Calu3 (cell line): ENCODE measurements at places on chromosomes 4 and X. TPM values are rescaled to one million over a fixed set of nuclear protein-coding genes. Genes with fewer than 3 reads are reported as not detected.

ATP10D gene
- total RNA-seq, result 11.0 and 13.8 TPM in 2 replicates

CC2D2A gene
- total RNA-seq, result 11.8 TPM in 2 replicates

DRP2 gene
- total RNA-seq, result 0.39 and 0.66 TPM in 2 replicates

CLTRN gene
- total RNA-seq, result 35.3 and 61.4 TPM in 2 replicates

DUSP21 gene
- total RNA-seq, result not detected in 2 replicates

CYSLTR1 gene
- not detected in 2 replicates for total RNA-seq

SLC25A5 gene
- 396 and 416 TPM in 2 replicates for total RNA-seq

LAMTOR3 gene
- 19.2 and 21.5 TPM in 2 replicates for total RNA-seq

MUC7 gene
- not detected in 2 replicates for total RNA-seq

DNA sequence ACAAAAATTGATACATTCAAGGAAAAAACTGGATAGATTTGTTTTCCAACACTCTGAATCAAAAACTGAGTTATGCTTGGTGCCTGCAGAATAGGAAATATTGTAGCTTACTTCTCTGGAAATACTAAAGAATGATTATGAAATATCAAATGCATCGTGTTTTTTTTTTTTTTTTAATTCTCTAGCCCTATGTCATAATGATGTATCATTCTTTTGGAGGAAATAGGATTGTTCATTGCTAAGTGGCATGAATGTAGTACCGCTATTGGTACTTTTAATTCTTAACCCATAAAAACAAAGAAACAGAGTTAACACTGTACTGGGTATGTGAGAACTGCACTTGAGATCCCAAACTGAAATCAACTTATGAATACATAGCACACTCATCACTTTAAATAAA, 7.6 kb upstream of the FAM200B start:
- no peak for DNase-seq
- H3K4me3 ChIP-seq, result no peak overlapping the region
- peaks cover 6% of the 10 kb centered on the region for H3K36me3 ChIP-seq
- H3K4me1 ChIP-seq, result no peaks in the 10 kb centered on the region
- no peaks in the 10 kb centered on the region for H3K27me3 ChIP-seq

DNA sequence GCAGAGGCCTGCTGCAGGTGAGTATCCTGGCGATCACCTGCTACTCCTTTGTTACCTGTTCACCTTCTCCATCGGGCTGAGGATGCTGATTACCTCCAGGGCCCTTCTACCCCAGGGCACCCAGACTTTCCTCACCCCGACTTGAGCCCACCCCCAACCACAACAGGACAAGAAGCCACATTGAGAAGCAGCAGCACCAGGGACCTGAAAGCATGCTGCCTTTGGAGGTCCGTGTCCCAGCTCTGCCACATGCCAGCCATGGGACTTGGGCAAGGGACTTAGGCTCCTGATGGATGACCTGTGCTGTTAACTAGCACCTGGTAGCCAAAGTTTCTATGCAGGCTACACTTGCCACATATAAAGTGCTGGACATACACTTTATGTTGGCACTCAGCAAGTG, 89.7 kb downstream of the CPZ start:
- DNase-seq, result no peak
- H3K4me1 ChIP-seq, result no peaks in the 10 kb centered on the region
- peaks cover 63% of the 10 kb centered on the region for H3K27me3 ChIP-seq
- no peak overlapping the region for H3K27ac ChIP-seq
- H3K4me3 ChIP-seq, result no peak overlapping the region

DNA sequence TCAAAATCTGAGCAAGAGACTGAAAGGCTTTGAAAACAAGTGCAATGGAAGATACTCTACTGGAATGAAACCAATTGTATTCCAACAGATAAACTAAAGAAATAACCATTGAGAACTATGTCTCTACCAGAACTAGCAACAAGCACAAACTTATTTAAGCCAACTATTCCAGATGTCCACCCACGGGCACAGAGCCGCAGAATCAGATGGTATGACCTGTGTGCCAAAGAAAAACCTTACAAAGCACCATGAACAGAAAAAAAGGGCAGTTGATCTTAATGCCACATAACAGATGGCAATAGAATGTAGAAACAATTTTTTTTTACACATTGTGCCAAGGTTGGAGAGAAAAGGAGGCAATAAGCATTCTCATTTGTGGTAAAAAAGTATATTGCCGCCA, 269.3 kb upstream of the ADGRL3 start:
- no peak overlapping the region for H3K4me3 ChIP-seq
- DNase-seq, result no peak
- H3K27ac ChIP-seq, result no peak overlapping the region
- no peaks in the 10 kb centered on the region for H3K36me3 ChIP-seq
- H3K27me3 ChIP-seq, result no peaks in the 10 kb centered on the region

- H3K4me1 ChIP-seq, result no peaks in the 10 kb centered on the region
- H3K36me3 ChIP-seq, result no peaks in the 10 kb centered on the region
- H3K27ac ChIP-seq, result no peak overlapping the region
- peak; percentile 8 for DNase-seq
- no peak overlapping the region for H3K4me3 ChIP-seq
Observed at GRCh38 chr4:114384629-114385028, 214.0 kb upstream of the UGT8 start.

DNA sequence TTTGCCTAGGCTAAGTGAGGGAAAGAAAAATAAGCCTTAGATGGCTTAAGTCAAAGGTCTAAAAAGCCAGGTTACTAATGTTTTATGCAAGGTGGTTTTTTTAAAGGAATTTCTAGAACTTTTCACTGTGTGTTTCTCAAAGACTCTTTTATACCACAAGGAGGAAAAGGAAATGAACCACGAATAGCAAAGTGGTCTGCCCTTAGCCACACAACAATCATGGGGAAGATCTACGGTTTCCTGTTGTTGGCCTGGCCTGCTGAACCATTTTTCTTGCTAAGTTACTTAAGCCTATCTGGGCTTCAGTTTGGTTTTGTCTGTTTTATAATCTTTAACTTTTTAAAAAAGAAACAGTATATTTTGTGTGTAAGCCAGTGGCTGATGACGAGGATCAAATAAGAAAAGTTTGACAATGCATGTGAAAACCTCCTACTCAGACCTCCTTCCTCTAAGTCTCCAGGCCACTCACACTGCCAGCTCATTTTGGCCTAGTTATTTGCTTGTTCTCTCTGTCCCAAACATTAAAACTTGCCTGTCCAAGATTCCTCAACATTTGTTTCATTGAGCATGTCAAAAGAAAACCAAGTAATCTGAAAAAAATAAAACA, 56.7 kb upstream of the COL25A1 start:
- no peaks in the 10 kb centered on the region for H3K27me3 ChIP-seq
- no peak overlapping the region for H3K27ac ChIP-seq
- H3K4me1 ChIP-seq, result no peaks in the 10 kb centered on the region
- no peak for DNase-seq
- no peak overlapping the region for H3K4me3 ChIP-seq

GRCh38 chrX:16130707-16131106, 7.3 kb downstream of the GRPR start:
- DNase-seq, result no peak
- H3K36me3 ChIP-seq, result no peaks in the 10 kb centered on the region
- H3K4me3 ChIP-seq, result no peak overlapping the region

- no peak overlapping the region for H3K27ac ChIP-seq
- H3K4me1 ChIP-seq, result peaks cover 12% of the 10 kb centered on the region
- DNase-seq, result no peak
- no peaks in the 10 kb centered on the region for H3K27me3 ChIP-seq
- peaks cover 73% of the 10 kb centered on the region for H3K36me3 ChIP-seq
- peak overlapping the region; percentile 88 for H3K4me3 ChIP-seq
Observed at GRCh38 chr4:1714303-1715001, 2.3 kb upstream of the SLBP start.

DNA sequence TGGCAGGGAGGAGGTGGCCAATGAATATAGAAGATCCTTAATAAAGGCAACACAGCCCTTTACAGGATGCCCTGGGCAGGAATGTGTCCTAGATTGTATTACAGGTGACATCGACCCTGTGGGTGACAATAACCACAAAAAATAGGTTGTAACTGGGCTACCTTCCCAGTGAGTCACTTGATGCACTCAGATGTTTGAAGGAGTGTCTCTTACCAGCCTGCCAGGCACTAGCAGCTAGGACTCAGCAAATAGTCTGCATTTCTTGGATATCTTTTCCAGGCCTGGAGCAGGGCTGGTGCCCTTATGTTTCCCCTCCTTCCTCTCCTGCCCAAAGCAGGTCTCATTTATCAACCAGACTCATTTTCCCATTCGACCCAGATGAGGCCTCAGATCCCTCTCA, 50.9 kb upstream of the TMEM164 start:
- peak; percentile 12 for DNase-seq
- peaks cover 9% of the 10 kb centered on the region for H3K4me1 ChIP-seq
- no peaks in the 10 kb centered on the region for H3K27me3 ChIP-seq

DNA sequence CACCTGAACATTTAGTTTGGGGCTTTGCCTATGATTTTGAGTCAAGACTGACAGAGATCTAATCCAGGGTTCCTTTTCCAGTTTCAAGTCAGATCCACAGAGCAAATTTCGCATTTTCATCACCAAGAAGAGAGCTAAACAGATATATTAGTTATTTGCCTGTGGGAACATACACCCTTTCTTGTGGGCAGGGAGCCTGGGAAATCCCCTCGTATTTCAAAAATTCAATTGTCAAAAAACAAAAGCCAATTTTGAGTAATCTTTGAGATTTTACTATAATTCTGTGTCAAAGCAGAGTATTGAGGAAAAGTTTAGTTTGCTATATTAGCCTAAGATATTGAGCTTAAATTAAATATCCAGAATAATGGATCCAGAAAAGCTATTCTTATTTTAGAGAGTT, 56.6 kb downstream of the AFM start:
- no peak overlapping the region for H3K4me3 ChIP-seq
- no peak overlapping the region for H3K27ac ChIP-seq
- no peaks in the 10 kb centered on the region for H3K27me3 ChIP-seq
- no peak for DNase-seq

GRCh38 chrX:10111364-10112148, 45.2 kb upstream of the CLCN4 start:
- H3K27me3 ChIP-seq, result no peaks in the 10 kb centered on the region
- H3K4me3 ChIP-seq, result no peak overlapping the region
- no peak overlapping the region for H3K27ac ChIP-seq
- H3K36me3 ChIP-seq, result no peaks in the 10 kb centered on the region
- no peaks in the 10 kb centered on the region for H3K4me1 ChIP-seq

DNA sequence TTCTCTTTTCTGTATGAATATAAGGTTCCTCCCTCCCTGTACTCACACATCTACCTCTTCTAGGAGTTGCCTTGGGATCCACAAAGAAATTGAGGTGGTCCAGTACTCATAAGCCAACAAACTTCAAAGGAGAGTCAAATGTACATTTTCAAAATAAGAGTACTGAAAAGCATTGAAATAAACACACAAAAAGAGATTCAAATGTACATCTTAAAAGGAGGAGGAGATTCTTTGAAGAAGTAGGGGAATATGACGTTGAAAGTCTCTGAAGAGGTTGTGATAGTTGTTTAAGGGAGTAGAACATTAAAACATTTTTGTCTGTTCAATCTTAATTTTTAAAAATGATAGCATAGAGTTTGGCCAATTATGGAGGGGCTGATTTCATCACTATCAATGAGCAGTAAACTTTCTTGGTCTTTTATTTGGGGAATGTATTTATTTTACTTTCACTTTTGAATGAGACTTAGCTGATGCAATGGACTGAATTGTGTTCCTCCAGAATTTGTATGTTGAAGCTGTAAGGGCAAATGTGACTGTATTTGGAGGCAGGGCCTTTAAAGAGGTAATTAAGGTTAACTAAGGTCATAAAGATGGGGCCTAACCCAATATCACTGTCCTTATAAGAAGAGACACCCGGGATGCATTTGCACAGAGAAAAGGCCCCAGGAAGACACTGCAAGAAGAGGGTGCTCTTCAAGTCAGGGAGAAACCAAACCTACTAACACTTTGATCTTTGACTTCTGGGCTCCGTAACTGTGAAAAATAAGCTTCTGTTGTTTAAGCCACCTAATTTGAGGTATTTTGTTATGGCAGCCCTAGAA, 226.3 kb upstream of the PGRMC2 start:
- peak overlapping the region; percentile 42 for H3K27ac ChIP-seq

- H3K27me3 ChIP-seq, result no peaks in the 10 kb centered on the region
- no peak overlapping the region for H3K4me3 ChIP-seq
- no peak for DNase-seq
- H3K27ac ChIP-seq, result no peak overlapping the region
- H3K4me1 ChIP-seq, result no peaks in the 10 kb centered on the region
Observed at GRCh38 chr4:173360587-173361221, 10.1 kb upstream of the SAP30 start.

DNA sequence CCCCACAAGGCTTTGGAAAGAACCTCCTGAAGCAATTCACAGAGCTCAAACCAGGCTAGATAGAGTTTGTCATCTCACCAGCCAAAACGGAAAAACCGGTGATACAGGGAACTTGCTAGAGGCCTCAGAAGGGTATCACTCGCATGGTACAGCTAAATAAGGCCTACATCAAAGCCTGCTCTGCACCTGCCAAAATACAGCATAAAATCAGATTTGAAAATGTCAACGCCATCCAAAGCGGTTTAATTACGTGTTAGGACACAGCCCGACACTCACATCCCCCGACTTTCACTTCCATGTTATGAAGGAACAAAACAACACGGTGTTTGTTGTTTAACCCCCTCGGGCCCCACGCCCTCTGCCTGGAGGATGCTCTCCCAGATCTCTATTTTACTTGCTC, 65.0 kb downstream of the MAPK10 start:
- H3K27ac ChIP-seq, result no peak overlapping the region
- no peak for DNase-seq
- H3K27me3 ChIP-seq, result no peaks in the 10 kb centered on the region
- H3K4me3 ChIP-seq, result no peak overlapping the region

DNA sequence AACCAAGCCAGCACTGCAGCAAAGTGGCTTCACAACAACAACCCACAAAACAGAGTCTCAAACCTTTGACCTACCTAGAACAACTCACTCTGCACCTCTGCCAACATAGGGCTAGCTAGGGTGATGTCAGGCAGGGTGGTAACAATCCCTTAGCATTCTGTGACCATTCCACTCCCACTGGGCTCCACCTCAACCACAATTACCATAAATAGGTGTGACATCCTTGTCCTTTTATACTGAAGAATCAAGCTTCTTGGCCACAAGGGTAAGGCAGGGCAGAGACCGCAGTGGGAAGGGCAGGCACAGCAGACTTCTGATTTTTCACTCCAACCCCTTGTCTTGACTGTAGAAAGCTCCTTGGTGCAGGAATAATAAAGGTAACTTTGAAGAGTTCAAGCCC, 795.4 kb upstream of the DIAPH2 start:
- DNase-seq, result no peak
- no peaks in the 10 kb centered on the region for H3K36me3 ChIP-seq
- H3K4me1 ChIP-seq, result no peaks in the 10 kb centered on the region
- no peak overlapping the region for H3K27ac ChIP-seq
- no peaks in the 10 kb centered on the region for H3K27me3 ChIP-seq
